ENCODE measurements at places on chromosomes 1 and 21.
A peak's percentile ranks its signal among the peaks of the same experiment; 100 is the strongest.

GRCh38 chr1:204072931-204073836 lies at the start of gene SOX13:
Gene SOX13 (plus strand): TSS chr1:204073115. CDS start chr1:204112916, 39,801 bp downstream.
- DNase-seq: peak; percentile 84

GRCh38 chr1:154448331-154448811 lies 43.2 kb downstream of the IL6R start:
- DNase-seq: no peak

- DNase-seq: peak; percentile 34
Measured at GRCh38 chr1:53899206-53899628, 5.2 kb downstream of the DIO1 start.

DNA sequence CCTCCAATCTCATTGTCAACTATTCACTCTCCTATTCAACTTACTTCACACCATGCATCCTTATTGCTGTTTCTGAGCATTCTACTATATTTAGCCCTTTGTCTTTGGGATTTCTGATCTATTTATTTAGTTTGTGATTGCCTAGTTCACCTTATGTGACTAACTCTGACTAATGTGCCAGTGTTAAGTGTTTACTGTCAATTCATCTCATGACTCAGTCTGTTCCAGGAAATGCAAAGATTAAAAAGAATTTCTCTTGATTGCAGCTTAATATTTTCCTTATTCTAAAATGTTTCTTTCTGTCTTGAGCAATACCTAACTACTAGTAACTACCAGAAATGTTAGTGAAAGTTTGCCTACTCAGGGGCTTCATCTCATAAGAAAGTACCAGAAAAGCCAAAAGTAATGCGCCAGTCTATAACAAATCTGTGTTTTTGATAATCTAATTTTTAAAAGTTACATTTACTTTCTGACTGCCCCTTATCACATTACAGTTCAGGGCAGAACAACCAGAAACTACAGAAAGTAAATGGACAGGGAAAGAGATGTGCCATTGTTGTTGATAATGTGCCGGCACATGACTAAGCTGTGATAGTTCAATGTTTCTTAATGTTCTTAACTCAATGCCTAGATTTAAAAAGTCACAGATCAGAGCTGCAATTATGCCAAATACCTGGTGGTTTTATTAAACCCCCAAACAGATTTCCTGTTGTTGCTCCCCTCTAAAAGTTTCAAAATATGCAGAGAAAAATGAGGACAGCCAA lies 556.5 kb downstream of the PTBP2 start:
- DNase-seq: no peak

DNA sequence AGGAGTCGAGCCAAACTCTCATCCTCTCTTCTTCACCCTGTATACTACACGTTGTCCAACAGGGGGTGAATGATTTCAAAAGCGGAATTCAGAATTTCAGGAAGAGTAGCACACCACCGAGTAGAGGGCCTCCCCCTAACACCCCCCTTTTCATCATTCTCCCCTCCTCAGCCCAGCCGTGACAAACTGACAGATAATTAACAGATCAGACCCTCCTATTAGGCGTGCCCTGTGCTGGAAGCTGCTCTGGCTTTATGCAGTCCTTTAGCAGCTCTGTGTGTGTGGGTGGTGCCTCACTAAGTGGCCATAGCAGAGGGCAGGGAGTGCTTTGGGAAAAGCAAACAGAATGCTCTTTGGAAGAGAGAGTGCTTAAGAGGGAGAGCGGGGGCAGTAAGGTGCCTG lies 44.3 kb downstream of the PEX14 start:
- peak; percentile 87 for DNase-seq

DNA sequence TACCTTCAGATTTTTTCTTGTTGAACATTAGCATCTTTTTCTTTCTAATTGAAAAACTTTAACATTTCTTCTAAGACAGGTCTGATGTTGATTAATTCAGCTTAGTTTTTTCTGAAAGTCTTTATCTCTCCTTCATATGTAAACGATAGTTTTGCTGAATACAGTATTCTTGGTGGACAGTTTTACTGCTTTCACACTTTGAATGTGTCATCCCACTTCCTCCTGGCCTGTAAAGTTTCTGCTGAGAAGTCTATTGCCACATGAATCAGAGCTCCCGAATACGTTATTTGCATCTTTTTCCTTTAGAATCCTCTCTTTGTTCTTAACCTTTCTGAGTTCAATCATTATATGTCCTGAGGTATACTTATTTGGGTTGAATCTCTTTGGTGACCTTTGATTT lies 344.2 kb downstream of the OLFM3 start:
- DNase-seq: no peak

- DNase-seq: no peak
Measured at GRCh38 chr1:109924316-109924715, 13.7 kb downstream of the CSF1 start.

Data from NCI-H69 (cell line).